ENCODE measurements at places on chromosomes 12 and 14.
A peak's percentile ranks its signal among the peaks of the same experiment; 100 is the strongest.

GRCh38 chr12:5944053-5944452, 1.0 kb downstream of the ANO2 start:
- DNase-seq, result no peak

- DNase-seq, result no peak
Observed at GRCh38 chr14:74621556-74621955, 9.5 kb upstream of the LTBP2 start.

DNA sequence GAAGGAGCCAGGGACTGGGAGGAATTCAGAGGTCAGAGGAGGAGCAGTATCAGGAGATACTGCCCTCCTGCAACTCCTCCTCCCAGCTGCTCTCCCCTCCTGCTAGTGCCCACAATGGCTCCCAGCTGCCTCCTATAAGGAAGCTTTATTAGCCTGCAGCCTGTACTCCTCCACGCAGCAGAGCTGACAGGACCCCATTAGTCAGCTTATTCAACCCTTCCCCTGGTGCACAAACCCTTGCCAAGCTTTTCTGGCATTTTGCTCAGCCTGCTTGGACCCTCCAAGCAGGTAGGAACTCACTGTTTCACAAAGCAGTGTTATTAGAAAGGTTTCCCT, 6.9 kb upstream of the AQP2 start:
- no peak for DNase-seq

DNA sequence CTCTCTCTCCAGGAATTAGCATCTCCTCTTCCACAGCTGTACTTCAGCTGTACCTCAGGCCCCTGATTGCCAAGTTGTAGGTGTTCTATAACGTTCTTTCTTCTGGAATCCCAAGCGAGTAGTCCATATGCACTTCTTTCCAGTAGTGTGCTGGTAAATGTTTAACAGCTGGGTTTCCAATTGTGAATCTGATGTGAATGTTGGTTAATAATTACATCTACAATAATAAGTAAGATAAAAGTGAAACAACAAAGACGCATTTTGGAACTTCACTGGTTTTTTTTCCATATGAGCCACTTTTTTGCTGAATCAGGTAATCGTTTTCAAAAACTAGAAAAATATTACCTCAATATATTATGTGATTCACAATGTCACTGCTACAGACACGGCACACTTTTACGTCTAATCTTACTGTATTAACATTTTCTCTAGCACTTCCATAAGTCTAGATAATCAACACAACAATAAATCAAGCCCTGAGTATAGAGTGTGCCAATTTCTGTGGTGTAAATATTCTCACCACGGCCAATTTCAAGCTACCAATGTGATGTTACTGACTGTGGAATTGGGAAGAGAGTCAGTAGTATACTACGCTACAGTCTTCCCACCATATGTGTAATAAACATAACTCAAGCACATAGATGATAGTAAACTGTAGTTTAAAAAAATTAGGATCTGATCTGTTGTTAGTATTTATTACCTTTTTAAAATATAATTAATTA, 113.0 kb downstream of the ZFP36L1 start:
- no peak for DNase-seq

DNA sequence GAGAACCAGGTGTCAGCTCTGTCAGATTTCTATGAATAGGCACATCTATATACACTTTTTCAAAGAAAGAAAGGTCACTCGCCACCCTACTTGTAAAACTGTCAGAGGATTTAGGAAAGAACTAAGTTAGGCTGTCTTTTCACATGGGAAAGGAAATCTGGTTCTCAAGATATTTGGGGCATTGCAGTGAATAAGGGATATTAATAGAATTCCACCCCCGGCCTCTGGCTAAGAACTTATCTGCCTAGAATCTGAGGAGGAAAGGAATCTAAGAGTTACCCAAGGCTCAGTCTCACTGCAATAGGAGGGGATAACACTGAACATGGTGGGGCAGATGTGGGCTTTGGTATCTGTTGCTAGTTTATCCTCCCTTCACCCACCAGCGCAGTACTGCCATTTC, 677.6 kb downstream of the NRXN3 start:
- DNase-seq, result no peak

- no peak for DNase-seq
Observed at GRCh38 chr14:31018057-31018645, 7.3 kb upstream of the AP4S1 start.

GRCh38 chr14:80996049-80996901, 40.9 kb downstream of the TSHR start:
- DNase-seq, result peak; percentile 4

All from GM06990 (cell line).